ENCODE measurements at places on chromosomes 1 and 21. TPM values are rescaled to one million over a fixed set of nuclear protein-coding genes. Genes with fewer than 3 reads are reported as not detected.
A peak's percentile ranks its signal among the peaks of the same experiment; 100 is the strongest.

DNA sequence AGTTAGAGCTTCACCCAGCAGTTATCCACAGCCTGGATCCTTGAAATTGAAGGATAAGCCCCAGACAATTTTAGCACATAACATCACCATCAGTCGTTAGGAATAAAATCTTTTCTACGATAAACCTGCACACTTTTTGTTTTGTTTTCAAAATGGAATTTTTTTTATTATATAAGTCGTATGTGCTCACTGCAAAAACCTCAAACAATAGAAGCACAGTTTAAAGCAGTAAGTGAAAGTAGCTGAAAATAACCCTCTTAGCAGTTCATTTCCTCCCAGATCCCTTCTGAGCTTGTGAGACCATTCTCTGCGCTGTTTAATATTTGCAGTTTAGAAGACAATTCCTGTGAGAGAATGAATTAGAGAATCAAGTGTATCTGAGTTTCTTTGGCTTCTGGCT lies 38.3 kb downstream of the ELK4 start:
- no peak overlapping the region for H3K4me3 ChIP-seq
- H3K36me3 ChIP-seq = no peaks in the 10 kb centered on the region
- H3K27ac ChIP-seq = no peak overlapping the region
- H3K4me1 ChIP-seq = peaks cover under 1% of the 10 kb centered on the region
- no peaks in the 10 kb centered on the region for H3K27me3 ChIP-seq
- DNase-seq = no peak

DNA sequence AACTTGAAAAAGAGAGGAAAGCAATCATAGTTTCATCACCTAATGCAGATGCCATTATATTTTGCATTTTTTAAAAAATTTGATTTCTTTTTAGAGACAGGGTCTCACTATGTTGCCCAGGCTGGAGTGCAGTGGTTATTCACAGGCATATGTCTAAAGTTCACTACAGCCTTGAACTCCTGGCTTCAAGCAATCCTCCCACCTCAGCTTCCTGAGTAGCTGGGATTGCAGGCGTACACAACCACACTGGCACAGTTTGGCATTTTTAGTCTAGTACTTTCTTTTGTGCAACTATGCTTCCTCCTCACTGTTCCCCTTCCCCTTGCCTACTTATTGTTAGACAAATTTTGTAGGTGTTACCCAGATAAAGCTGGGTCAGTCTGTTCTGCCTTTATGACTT lies 18.0 kb downstream of the RHOU start:
- H3K4me1 ChIP-seq = no peaks in the 10 kb centered on the region
- peaks cover 3% of the 10 kb centered on the region for H3K27me3 ChIP-seq
- no peak for DNase-seq
- no peak overlapping the region for H3K27ac ChIP-seq
- no peak overlapping the region for H3K4me3 ChIP-seq

DNA sequence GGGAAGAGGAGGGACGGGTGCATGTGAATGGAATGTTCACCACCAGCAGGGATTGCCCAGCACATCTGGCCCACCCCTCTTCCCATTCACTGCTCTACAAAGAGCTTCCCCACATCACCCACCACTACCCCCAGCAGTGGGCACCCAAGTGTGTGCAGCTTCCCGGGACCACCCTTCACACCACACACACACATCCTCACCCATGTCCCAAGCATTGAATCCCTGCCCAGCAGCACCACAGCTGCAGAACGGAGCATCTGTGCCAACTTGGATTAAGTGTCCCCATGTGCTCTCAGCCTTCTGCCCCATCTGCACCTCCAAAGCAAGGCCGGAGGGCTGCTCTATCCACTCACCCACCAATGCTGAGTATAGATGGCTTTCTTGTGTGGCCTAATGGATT lies 141.4 kb downstream of the PSMG1 start:
- H3K27me3 ChIP-seq = no peaks in the 10 kb centered on the region
- DNase-seq = peak; percentile 67
- no peak overlapping the region for H3K27ac ChIP-seq

The SPRR1A gene
- not detected for total RNA-seq

The CCDC185 gene
- total RNA-seq = not detected

DNA sequence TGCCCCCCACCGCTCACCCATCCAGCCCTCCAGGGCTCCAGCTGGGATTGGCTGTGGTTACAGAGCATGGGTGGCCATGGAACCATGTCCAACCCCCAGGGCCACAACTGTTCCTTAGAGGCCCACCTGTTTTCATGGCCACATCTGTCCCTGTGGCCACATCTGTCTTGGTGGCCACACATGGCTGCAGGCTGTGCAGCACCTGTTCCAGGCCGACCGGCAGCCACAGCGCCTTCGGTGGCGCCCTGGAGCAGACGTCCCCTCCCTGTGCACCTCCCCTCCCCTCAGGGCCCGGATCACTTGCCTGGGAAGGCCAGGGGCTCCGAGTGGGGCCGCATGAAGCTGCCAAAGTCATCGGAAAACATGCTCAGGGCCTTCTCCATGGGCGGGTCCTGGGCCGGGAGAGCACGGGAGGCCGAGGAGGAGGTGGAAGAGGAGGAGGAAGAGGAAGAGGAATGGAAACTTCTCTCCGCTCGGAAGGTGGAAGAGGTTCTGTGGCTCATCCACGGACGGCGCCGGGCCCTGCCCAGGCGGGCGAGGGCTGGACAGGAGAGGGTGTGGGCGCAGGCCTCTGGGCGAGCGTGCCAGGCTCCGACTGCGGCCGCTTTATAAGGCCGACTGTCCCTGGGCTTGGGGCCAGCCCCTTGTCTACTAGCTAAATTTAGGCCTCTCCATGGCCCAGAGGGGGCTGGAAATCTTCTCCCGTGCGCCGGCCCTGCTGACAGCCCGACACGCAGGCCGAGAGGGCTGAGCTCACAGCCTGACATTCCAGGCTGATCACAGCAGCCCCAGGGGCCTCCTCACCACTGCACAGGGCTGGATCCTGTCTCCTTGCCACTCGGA lies at the start of gene HSPB7:
HSPB7 (minus strand) TSS at position 583 of the 843 bp plus-strand sequence; CDS start at position 503, 80 bp downstream.
- H3K4me1 ChIP-seq = peaks cover 57% of the 10 kb centered on the region
- peak within 1 kb of the TSS; percentile 100 for H3K27ac ChIP-seq
- no peaks in the 10 kb centered on the region for H3K27me3 ChIP-seq
- DNase-seq = peak; percentile 93
- H3K36me3 ChIP-seq = no peaks in the 10 kb centered on the region
- H3K4me3 ChIP-seq = peak within 1 kb of the TSS; percentile 84

- H3K4me3 ChIP-seq = no peak overlapping the region
- H3K27ac ChIP-seq = no peak overlapping the region
- no peaks in the 10 kb centered on the region for H3K4me1 ChIP-seq
- no peaks in the 10 kb centered on the region for H3K36me3 ChIP-seq
- no peaks in the 10 kb centered on the region for H3K27me3 ChIP-seq
- no peak for DNase-seq
Measured at GRCh38 chr1:81551946-81552345, 248.8 kb upstream of the ADGRL2 start.

The GBP6 gene
- total RNA-seq = not detected

GRCh38 chr1:10530281-10530740 lies 55.6 kb downstream of the PEX14 start:
- H3K27me3 ChIP-seq = no peaks in the 10 kb centered on the region
- peaks cover 27% of the 10 kb centered on the region for H3K4me1 ChIP-seq
- H3K27ac ChIP-seq = no peak overlapping the region
- H3K4me3 ChIP-seq = no peak overlapping the region
- no peaks in the 10 kb centered on the region for H3K36me3 ChIP-seq
- no peak for DNase-seq

The CFAP141 gene
- not detected for total RNA-seq

DNA sequence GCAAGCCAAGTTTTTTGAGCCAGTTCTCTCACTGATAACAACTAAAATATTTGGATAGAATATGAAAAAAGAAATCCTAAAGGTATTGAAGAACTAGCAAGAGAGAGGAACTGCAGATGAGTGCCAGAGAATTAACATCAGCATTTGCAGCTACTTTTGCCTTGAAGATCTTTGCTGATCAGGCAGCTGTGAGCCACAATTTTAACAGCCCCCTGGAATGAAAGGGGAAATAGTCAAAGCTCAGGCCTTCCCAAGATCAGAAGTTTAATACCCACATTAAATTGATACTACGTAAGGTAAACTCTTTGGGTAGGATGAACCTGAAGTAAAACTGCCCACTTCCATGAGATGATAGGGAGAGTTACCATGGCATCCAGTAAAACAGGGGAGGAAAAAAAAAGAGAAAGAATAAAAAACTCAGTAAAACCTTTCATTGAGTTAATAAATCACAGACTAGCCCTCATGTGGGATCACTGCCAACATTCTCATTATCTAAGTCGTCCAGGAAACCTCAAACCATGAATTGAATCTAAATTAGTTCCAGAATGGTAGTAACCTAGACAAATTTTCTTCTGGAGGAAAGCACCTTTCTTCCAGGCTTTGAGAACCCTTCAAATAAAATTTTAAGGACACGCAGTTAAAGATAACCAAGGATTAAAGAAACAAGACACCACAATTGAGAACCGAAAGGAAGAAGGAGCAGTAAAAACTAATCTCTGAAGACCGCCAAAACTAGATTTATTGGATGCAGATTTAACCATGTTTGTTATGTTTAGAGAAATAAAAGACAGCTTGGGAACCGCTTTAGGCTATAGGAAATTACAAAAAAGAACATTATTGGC lies 28.3 kb downstream of the SCP2 start:
- no peak for DNase-seq
- no peaks in the 10 kb centered on the region for H3K36me3 ChIP-seq
- no peaks in the 10 kb centered on the region for H3K4me1 ChIP-seq
- no peaks in the 10 kb centered on the region for H3K27me3 ChIP-seq

DNA sequence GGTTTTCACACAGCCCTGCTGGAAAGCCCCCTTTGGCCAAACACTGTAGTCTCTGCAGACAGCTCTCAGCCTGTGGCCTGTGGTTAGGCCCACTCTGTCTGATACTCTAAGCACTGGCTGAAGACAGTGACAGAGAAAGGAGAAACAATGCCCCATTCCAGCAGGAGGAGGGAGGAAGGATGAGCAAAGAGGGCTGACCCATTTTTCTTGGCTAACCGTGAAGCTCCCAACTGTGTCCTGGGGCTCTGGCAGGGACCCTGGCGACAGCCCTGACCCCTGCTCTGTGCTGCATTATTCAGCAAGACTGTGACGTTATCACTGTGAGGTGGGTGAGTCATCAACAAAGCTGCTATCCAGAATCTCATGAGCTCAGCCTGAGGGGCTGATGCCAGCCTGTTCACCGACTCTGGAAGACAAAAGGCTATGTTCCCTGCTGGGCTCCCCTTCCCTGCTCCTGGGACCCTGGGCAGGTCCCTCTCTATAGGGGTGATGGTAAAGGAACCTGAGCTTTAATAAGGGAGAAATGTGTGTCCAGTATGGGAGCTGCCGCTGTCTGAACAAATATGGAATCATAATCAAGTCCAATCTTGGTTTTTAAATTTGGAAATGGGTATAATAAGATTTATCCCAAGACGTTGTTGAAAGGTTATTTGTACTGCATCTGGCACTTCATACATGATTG lies 107.0 kb downstream of the RHOU start:
- peak overlapping the region; percentile 14 for H3K27ac ChIP-seq
- H3K27me3 ChIP-seq = no peaks in the 10 kb centered on the region
- H3K36me3 ChIP-seq = no peaks in the 10 kb centered on the region

The TMEM200B gene
- total RNA-seq = 0.60 TPM

DNA sequence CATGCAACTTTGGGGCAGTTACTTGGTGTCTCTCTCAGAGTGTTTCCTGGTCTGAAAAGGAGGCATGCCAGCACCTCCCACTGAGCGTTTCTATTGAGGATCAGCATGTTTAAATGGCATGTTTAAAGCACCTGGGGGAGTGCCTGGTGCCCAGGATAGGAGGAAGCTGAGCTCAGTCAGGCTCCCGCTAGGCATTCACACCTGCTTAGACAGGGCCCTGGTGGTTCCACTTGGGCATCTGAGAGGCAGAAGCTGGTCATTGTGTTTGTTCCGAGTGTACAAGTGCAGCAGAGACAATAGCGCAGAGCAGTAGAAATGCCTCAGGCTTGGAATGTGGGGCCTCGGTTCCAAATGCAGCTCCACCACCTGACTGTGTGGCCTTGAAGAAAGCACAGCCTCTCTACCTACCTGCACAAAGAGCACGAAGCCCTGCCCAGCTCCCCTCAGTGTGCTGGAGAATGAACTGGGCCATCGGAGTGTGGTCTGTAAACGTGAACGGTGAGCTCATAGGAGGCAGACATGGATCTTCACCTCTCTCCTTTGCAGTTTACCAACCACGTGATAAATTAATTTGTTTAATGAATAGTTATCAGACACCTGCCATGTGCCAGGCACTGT lies 20.3 kb upstream of the TMEM222 start:
- peaks cover 86% of the 10 kb centered on the region for H3K36me3 ChIP-seq
- DNase-seq = no peak
- no peak overlapping the region for H3K4me3 ChIP-seq
- no peak overlapping the region for H3K27ac ChIP-seq

GRCh38 chr21:21029164-21029563 lies 31.0 kb downstream of the NCAM2 start:
- no peak overlapping the region for H3K4me3 ChIP-seq
- no peaks in the 10 kb centered on the region for H3K27me3 ChIP-seq
- DNase-seq = no peak
- no peaks in the 10 kb centered on the region for H3K36me3 ChIP-seq
- no peak overlapping the region for H3K27ac ChIP-seq

GRCh38 chr21:21690068-21690665 lies 692.0 kb downstream of the NCAM2 start:
- no peak for DNase-seq
- no peaks in the 10 kb centered on the region for H3K27me3 ChIP-seq
- no peak overlapping the region for H3K27ac ChIP-seq
- H3K4me3 ChIP-seq = no peak overlapping the region
- no peaks in the 10 kb centered on the region for H3K4me1 ChIP-seq
- H3K36me3 ChIP-seq = no peaks in the 10 kb centered on the region

GRCh38 chr1:234781241-234782065 lies 171.5 kb upstream of the IRF2BP2 start:
- no peak overlapping the region for H3K4me3 ChIP-seq
- H3K27me3 ChIP-seq = peaks cover 8% of the 10 kb centered on the region
- peaks cover 3% of the 10 kb centered on the region for H3K4me1 ChIP-seq
- H3K27ac ChIP-seq = no peak overlapping the region
- H3K36me3 ChIP-seq = no peaks in the 10 kb centered on the region
- DNase-seq = peak; percentile 37

GRCh38 chr1:19013826-19014548 lies 57.5 kb upstream of the IFFO2 start:
- no peak for DNase-seq
- no peak overlapping the region for H3K4me3 ChIP-seq
- H3K4me1 ChIP-seq = no peaks in the 10 kb centered on the region

DNA sequence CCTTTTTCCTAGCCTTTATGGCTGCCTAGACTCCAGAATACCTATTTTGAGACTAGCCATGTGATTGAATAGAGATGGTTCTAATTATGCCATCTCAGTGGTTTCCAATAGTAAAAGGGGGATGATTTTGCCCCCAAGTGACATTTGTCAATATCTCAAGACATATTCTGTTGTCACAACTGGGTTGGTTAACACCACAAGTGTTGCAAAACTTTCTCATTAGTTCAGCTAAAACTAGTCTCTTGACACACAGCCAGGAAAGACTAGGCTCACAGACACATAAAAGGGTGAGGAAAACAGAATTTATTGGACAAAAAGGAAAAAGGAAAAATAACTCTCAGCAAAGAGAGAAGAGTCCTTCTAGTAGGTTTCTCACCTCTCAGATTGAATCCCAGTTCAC lies 39.9 kb upstream of the GBP5 start:
- no peaks in the 10 kb centered on the region for H3K27me3 ChIP-seq
- H3K36me3 ChIP-seq = no peaks in the 10 kb centered on the region
- no peak overlapping the region for H3K27ac ChIP-seq
- peaks cover 10% of the 10 kb centered on the region for H3K4me1 ChIP-seq
- no peak for DNase-seq

The FCRLA gene
- 0.49 TPM for total RNA-seq

The C2CD4D gene
- total RNA-seq = 0.47 TPM

Measured in psoas muscle (tissue), 8 donors.